ENCODE measurements at places on chromosomes 5 and 9.

DNA sequence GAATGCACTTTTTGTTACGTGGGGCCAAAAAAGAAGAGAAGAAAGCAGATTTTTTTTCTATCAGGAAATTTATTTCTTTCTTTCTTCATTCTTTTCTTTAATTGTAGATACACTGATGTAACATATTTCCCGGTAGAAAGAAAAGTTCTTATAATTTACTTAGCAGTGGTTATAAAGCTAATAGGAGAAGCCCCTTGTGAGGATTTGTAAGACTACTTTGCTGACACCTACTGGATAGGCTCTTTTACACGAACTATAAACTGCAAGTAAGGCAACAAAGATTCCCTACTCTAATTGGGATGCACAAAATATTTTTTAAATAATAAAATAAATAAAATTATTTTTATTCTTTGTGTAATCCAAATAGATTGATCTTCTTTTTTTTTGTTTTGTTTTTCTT, 284.4 kb downstream of the DNAH5 start:
- DNase-seq = no peak

DNA sequence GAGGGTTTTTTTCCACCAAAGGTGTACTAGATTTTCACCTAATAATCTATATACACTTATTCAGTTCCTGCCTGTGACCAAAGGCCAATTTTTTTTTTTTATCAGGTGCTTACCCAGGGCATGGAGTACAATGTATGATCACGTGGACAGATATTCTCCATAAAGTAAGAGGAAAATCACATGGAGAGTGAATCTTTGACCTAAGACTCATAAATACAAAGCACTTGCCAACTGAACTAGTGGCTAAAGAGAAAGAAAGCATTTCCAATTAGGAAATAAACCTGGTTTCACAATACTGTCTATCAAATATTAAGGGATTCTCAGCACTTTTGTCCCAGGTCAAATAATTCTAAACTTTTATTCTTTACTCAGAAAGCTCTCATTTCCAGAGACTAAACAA, 33.0 kb upstream of the CEP120 start:
- no peak for DNase-seq

DNA sequence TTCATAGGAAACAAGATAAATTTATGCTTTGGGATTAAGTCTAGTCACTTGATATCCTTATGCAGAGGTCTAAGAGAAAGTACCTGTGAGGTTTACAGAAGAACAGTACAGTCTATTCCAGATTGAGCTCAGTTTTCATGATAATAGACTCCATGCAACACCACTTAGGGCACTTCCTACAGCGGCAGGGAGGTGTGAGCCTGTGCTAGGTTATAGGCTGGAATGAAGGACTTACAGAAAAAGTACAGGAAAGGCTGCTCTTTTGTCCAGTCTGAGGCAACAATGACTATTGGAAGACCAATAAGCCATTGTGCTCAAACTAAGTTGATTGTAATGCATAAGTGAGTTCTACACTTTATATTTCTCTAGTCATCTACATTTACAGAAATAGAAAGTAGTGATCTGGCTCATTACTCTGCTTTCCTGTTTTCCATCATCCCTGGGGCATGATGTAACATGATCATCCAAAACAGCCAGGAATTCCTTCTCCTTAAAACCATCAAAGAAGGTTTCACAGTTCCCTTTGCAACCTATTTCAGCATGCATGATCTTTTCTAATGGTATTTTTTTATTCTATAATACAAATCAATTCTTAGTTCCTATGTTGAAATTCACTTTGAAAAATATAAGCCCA, 322.8 kb downstream of the SLF1 start:
- no peak for DNase-seq

DNA sequence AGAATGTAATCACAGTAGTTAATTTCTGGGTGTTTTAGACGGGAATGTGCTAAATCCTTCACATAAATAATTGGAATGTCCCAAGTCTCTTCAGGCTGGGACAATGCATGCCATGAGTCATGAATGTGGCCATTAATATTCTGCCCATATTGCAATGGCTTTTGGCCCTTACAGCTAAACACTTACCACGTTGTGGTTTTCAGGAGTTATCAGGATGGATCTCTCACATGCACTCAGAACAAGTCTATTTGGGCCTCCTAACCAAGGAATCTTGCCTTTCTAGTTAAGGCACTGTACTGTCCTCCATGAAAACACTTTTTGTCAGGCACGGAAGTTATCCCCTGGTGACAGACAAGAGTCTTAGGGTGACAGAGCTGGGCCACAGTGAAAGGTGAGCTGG, 32.7 kb downstream of the PKD2L2 start:
- no peak for DNase-seq

- no peak for DNase-seq
Measured at GRCh38 chr5:164302533-164303235, 797.3 kb downstream of the MAT2B start.

DNA sequence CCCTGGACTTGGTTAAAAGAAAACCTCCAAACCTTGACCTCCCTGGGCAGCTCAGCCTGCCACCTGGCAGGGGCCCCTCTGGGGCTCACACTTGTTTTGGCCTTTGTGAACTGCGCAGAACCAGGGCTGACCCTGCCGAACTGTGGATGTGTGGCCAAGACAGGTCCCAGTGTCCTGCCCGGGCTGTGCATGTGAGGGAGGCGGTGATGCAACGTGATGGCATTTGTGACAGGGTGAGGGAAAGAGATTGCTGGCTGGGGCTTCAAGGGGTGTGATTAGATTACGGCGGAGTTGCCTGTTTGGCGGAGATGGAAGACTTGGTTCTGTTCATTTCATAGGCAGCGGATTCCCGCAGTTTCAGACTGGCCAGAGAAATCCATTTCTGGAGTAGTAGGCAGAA, 30.4 kb upstream of the NKX2-5 start:
- DNase-seq = no peak

- DNase-seq = no peak
Measured at GRCh38 chr9:72826996-72827949, 125.6 kb downstream of the ALDH1A1 start.

All from stimulated activated naive CD4-positive, alpha-beta T cell (primary cell).